ENCODE measurements at places on chromosomes 4 and X. TPM values are rescaled to one million over a fixed set of nuclear protein-coding genes. Genes with fewer than 3 reads are reported as not detected.

CNKSR2 gene
- total RNA-seq = 0.15 TPM

CFI gene
- total RNA-seq = 3.4 TPM

PDLIM3 gene
- 4.3 TPM for total RNA-seq

TLR1 gene
- 6.7 TPM for total RNA-seq

TSPAN7 gene
- 114 TPM for total RNA-seq

CXorf51A gene
- total RNA-seq = not detected

DDX60 gene
- 98.5 TPM for total RNA-seq

PFKFB1 gene
- 0.31 TPM for total RNA-seq

EFHC2 gene
- 2.1 TPM for total RNA-seq

MAGEA1 gene
- not detected for total RNA-seq

AWAT2 gene
- total RNA-seq = not detected

BBS12 gene
- total RNA-seq = 3.7 TPM

PNMA3 gene
- 0.08 TPM for total RNA-seq

DRP2 gene
- 0.73 TPM for total RNA-seq

FAM149A gene
- total RNA-seq = 18.4 TPM
